Ovary (tissue), 10 donors: ENCODE measurements at places on chromosomes 11 and 22. TPM values are rescaled to one million over a fixed set of nuclear protein-coding genes. Genes with fewer than 3 reads are reported as not detected.

- DNase-seq = peak; percentile 71
These were observed 673 bp upstream of the MYO7A start for GRCh38 chr11:77127235-77127911.

- no peak for DNase-seq
These were observed 658.6 kb upstream of the ANO5 start for GRCh38 chr11:21534288-21534687.

DNA sequence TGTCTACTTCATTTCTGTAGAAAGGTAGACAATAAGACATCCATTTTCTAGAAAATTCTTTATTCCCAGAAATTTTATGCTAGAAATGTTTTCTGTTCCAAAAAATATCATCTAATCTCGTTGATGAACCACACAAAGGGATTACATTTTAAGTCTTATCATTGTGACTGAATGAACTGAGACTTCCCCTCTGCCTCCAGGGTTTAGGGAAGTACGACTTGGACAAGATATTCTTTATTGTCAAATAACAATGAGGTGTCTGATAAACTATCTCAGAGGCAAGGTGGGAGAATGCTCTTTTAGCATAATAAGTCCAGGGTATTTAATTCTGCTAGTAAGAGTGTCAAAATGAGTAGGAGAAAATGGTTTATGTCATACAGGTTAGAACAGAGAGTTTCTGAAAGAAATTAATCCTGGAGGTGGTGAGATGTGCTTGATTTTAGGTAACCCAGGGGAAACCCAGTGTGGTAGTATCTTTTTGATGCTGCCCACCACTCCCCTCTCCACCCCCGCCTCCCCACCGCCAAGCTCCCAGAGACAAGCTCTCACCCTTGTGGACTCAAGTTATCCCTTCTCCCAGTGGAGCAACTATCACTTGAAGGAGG is 100.6 kb downstream of the CD44 start:
- no peak for DNase-seq

DNA sequence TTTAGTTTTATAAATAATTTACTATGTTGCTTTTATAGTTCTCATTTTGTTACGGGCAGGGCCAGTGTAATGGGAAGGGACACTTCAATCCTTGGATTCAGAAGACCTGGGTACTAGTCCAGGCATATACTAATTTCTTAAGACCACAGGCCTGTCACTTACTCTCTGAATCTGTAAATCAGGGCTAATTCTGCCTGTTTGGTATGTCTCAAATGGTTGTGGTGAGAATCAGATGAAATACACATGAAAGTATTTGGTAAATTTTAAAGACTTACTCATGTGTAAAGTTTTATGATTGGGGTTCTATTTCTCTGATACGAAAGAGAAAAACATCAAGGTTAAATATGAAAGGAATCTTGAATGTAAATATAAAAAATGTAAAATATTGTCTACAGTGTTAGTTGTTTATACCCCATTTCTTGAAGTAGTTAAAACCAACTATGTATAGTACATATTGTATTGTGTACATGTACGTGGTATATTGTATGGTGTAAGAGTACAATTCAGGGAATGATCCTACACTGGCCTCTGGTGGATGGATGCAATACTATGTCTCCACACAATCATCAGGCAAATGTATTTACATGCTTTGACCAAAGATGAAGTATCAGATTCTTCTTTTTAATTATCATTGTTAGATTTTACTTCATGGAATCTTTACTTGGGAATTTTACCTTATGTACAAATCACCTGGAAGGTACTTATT is 24.5 kb upstream of the RAG2 start:
- DNase-seq = no peak

DNA sequence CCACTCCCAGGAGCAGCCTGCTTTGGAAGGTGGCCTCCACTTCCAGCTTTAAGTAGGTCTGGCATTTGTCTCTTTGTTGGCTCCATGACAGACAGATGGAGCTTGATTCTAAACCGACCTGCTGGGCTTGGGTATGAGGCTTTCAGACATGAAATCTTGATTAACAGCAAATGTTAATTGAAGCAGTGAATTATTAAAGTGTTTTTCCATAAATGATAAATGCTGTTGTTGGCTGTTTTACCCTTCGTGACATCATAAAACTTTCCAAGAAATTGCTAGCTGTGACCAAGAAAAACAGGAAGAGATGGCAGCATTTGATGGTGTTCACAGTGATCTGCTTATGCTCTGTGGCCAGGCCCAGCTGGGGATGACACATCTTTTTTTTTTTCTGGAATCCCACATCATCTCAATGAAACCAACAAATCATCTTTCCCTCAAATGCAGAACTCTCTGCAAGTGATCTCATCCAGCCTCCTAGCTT is 66.1 kb downstream of the RBMXL2 start:
- DNase-seq = no peak

DNA sequence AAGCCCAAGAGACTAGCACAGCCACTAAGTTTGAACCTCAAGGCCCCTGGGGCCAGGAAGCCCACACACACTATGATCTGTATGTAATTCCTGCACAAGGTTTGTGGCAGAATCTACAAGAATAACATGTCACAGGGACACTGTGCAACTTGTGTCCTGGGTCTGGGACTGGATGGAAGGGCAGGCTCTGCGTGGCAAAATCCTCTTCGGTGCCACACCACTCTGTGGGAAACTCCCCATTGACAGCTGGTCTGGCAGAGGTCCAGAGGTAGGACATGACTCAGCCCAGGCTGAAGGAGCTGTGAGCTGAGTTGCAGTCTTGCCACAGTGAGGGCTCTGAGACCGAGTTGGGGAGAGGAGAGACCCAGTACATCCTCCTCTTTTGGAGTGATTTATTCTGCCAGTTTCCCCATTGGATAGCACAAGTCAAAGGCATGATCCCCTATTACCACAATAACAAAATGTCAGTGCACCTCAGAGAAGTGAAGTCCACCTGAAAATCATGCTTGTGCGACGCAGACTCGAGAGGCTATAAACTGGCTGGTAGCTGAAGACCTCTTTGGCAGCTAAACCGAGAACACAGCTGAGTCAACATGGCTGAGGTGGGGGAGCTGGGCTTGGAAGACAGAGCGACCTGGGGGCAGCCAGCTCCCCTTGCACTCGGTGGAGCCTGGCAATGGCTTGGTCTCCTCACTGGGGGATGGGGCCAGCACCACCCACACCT is 23.3 kb upstream of the SERPIND1 start:
- peak; percentile 64 for DNase-seq

GRCh38 chr22:23164091-23164490 is 16.2 kb upstream of the BCR start:
- no peak for DNase-seq

GRCh38 chr11:102469196-102469821 is 16.7 kb upstream of the TMEM123 start:
- no peak for DNase-seq

DNA sequence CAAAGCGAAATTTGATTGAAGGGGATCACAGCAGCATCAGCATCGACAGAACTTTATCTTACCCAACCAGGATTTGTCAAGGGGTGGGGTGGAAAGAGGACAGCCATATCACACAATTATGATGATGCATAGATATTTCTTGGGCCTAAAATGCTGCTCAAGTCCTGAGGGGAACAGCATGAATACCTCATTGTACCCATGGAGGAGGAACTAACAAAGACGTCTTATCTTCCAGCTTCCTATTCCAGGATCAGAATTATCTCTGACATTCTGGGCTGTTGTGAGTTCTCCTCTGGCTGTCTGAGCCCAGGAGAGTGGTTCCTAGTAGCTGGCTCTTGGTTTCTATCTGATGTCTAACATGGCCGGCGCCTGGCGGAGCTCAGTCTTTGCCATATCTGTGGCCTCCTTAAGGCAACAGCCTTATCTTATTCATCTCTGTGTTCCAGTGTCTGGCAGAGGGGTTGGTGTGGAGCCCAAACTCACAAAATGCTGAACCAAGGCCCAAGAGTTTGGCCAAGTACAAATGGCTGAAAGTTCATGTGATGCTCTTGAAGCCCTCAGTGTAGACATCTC is 68.2 kb upstream of the TIMP3 start:
- DNase-seq = no peak

DNA sequence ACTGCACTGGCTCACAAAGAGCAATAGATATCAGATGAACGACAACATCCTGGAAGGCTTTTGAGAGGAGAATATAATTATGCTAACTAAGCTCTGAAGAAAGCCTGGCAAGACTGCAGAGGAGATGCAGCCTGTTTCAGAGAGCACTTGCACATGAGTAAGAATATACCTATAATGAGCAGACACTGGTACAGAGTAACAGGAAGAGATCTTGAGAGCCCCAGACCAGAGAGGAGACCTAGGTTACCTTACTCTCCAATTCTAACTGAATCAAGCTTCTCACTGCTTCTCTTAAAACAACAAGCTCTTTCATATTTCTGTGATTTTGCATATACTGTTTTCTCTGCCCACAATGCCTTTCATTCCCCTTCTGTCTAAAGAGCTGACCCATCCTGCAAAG is 66.5 kb downstream of the FAM168A start:
- DNase-seq = no peak

DNA sequence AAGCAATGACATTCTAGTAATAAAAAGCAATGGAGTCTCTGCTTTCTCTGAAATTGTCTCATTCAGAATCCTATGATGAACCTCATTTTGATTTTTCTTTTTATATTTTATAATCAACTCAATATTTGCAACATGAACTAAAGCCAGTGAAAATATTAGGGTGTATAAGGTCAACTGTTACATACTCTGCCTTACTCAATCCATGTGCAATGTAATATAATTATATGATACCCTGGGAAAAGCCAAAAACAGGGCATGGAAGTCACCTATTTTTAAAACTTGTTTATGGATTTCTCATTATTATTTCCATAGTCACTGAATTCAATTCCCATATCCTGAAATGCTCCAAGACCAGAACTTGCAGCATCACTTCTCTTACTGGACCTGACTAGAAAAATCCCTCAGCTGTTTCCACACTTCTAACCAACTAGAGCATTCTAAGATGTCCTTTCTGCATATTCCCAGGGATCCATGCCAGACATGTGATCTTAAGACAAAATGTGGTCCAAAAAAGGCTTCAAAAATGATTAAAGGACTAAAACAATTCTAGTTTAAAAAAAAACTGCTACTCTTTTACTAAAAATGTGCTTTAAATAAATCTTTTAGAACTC is 97.3 kb downstream of the GUCY1A2 start:
- DNase-seq = no peak

GRCh38 chr11:129458756-129459535 is 83.3 kb downstream of the BARX2 start:
- DNase-seq = no peak

DNA sequence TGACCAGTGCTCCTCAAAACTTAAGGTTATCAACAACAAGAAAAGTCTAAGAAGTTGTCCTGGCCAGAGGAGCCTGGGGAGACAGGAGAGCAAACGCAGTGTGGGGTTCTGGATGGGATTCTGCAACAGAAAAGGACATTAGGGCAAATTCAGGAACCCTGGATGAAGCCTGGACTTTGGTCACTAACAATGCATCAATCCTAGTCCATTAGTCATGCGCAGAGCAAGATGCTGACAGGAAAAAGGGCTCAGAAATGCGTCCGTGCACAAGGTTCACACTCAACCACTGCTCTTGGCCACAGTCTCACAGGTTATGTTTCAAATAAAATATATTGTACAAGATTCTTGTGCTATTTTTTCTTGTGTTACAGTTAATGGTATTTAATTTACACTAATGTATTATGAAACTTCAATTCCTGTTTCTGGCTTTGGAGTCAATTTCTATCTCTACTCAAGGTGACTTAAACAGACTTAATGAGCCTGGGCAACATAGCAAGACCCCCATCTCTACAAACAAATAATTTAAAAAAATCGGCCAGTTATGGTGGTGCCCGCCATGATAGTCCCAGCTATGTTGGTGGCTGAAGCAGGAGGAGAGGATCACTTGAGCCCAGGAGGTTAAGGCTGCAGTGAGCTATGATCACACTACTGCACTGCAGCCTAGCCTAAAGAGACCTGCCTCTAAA is 13.6 kb downstream of the GNB1L start:
- DNase-seq = no peak

- no peak for DNase-seq
These were observed 82.6 kb downstream of the ADAMTS15 start for GRCh38 chr11:130531061-130531460.

GRCh38 chr11:12149672-12150225 is 39.4 kb downstream of the MICAL2 start:
- no peak for DNase-seq

DNA sequence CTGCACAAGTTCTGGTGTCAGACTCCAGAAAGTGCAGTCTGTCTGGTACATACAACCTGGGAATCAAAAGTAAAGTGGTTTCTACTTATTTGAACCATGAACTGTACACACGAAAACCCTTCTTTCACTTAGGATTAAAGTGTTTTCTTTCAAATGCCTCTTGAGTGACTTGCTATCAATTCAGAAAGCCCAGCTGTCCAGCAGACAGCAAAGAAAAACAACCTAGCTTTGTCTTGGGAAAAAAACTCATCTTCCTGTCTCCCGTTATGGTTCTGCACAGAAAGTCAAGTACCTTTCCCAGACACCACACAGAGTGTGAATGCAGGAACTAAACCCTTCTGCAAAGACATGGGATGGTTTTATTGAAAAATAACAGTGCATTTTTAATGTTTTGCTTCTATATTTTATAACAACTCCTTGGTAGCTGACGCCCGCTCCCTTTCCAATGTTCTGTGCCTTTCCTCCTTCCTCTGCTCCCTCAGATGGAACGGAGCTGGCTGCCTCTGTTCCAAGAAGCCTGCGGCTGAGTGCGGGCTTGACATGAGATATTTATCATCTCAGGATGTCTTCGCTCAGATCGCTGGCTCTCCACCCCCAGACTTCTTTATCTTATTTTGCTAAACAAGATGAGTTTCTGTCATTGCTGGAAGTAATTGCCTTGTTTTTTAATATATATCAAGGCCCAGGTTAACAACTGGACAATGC is 322.3 kb upstream of the B3GAT1 start:
- DNase-seq = no peak

ESAM gene
- total RNA-seq = 7.3 TPM

OSM gene
- 0.94 TPM for total RNA-seq

ART1 gene
- total RNA-seq = 0.15 TPM

KIF18A gene
- 0.50 TPM for total RNA-seq

CLCF1 gene
- 3.5 TPM for total RNA-seq

GLB1L3 gene
- total RNA-seq = 0.20 TPM

SOX6 gene
- 6.1 TPM for total RNA-seq

C22orf31 gene
- not detected for total RNA-seq

SLC22A12 gene
- total RNA-seq = not detected

KRTAP5-1 gene
- not detected for total RNA-seq

GAL3ST1 gene
- total RNA-seq = 1.1 TPM

MS4A12 gene
- not detected for total RNA-seq

GAS2 gene
- total RNA-seq = 4.0 TPM
